MM.1S (cell line): ENCODE measurements at places on chromosomes 16 and 17.

- no peak for DNase-seq
Observed at GRCh38 chr16:86343027-86343795, 167.1 kb upstream of the FOXF1 start.

DNA sequence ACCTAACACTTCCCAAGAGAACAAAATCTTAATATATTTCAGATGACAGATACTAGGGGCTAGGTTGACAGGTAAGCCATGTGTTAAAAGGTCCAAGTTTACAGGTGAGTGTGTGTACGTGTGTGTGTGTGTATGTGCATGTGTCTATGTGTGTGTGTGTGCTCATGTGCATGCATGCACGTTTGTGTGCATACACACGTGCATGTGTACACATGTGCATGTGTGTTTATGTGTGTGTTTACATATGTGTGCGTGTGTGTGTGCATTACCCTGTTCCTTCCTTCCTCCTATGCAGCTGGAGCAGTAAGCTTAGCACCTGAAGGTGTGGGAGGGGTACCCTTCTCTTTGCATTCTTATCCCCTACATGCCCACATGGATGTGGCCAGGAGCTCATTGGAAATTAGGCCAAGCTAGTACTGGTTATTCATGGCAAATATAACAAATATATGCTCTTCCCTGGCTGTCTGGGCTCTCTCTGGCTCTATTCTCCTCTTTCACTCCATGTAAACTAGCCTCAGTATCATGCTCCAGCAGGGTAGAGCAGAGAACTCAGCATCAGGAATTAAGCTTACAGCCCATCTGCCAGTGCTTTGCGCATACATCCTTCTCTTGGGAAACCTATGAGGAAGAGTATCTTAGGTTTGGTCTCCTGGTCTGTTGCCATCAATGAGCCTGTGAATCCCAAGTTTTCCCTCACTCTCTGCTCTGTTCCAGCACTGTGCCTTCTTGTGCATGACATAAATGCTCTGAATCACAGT, 258.0 kb upstream of the MYOCD start:
- no peak for DNase-seq

GRCh38 chr17:47674499-47674898, 19.5 kb upstream of the TBKBP1 start:
- DNase-seq: no peak

GRCh38 chr17:66542967-66543520, 240.6 kb downstream of the PRKCA start:
- no peak for DNase-seq

- DNase-seq: no peak
Observed at GRCh38 chr16:28930652-28931051, 1.1 kb upstream of the CD19 start.

- no peak for DNase-seq
Observed at GRCh38 chr16:10609402-10609774, 29.0 kb upstream of the EMP2 start.

DNA sequence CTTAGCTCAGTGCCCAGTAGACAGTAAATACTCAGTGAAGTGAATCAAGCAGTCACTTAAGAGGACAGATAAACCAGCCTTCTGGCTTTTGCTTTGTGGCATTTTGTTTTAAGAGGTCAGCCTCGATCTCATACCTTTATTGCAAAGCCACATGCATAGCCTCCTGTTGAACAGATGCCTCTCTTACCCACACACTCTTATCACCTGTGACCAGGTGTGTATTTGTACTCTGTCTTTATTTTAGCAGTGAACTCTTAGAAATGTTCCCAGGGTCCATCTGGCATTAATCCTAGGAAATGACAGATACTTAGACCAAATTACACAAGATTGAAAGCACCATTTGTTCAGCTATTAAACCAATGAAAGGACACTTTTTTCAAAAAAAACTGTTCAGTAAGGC, 1426.5 kb downstream of the CDH11 start:
- no peak for DNase-seq

- DNase-seq: peak; percentile 73
Observed at GRCh38 chr16:53456625-53457024, 22.4 kb downstream of the RBL2 start.

GRCh38 chr16:687499-687898, 2.7 kb downstream of the WDR24 start:
- no peak for DNase-seq

GRCh38 chr17:58083491-58084316, 485 bp downstream of the DYNLL2 start:
- peak; percentile 57 for DNase-seq

DNA sequence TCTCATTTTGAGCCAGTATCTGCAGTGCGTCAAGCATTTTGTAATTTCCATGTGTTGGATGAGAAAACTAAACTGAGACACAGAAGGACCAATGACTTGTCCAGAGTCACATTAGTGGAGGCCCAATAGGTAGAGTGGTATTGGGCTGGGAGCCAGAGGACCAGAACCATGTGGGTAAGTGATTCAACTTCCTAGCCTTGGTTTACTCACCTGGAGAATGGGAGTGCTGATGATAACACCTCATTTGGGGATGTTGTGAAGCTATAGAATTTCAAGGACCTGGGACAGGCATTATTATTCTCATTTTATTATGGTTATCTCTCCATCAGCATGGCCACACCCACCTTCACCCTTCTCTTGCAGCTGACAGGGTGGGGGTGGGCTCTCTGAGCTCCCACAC, 8.1 kb downstream of the CPNE2 start:
- DNase-seq: no peak

- no peak for DNase-seq
Observed at GRCh38 chr17:13484020-13484419, 117.7 kb downstream of the HS3ST3A1 start.

- DNase-seq: peak; percentile 95
Observed at GRCh38 chr17:80254396-80255251, 6.0 kb upstream of the RNF213 start.

DNA sequence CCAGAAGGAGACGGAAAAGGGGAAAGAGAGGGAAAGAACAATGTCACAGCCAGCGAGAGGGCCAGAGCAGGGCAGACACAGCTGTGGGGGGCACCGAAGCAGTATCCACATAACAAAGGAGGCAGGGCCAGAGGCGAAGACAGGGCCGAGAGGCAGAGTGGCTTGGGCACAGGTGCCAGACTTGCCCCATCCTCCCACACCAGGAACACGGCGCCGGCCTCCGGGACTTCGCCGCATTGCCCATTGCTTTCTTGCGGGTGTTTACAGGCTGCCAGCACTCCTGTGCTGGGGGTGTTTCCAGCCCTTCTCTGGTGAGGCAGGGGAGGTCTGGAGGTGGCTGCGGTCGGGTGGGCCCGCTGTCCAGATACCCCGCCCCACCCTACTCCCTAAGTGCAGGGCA, 78.0 kb downstream of the ENGASE start:
- no peak for DNase-seq
